ENCODE measurements at places on chromosomes 16 and 17. TPM values are rescaled to one million over a fixed set of nuclear protein-coding genes. Genes with fewer than 3 reads are reported as not detected.

CSF3 gene
- total RNA-seq, result not detected

DNAH17 gene
- 0.78 TPM for total RNA-seq

CPNE7 gene
- total RNA-seq, result 7.3 TPM

FBXW10 gene
- total RNA-seq, result not detected

CMIP gene
- 36.4 TPM for total RNA-seq

DNA sequence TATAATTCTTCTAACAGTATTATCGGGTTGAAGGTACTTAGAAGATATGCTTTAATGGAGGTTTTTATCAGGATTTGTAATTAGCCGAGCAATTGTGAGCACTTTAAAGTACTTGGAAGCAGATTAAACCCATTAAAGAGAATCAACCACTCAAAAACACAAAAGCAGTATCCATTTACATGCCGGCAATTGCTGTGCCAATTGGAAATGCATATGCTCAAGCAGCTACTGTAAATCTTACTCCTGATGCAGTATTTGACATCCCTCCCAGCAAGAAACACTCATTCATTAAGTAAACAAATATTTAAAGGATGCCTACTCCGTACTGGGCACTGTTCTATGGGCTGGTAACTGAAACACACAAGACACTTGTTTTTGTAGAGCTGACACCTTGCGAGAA, 11.4 kb upstream of the CCL1 start:
- H3K27me3 ChIP-seq, result no peaks in the 10 kb centered on the region
- DNase-seq, result no peak
- no peaks in the 10 kb centered on the region for H3K36me3 ChIP-seq

- no peaks in the 10 kb centered on the region for H3K4me1 ChIP-seq
- H3K27me3 ChIP-seq, result no peaks in the 10 kb centered on the region
- DNase-seq, result no peak
- H3K4me3 ChIP-seq, result no peak overlapping the region
- peaks cover 13% of the 10 kb centered on the region for H3K36me3 ChIP-seq
- H3K27ac ChIP-seq, result no peak overlapping the region
Observed at GRCh38 chr17:3032258-3033247, 30.9 kb downstream of the OR1D5 start.

GRCh38 chr17:31388770-31389656, 2.5 kb upstream of the RAB11FIP4 start:
- peaks cover 9% of the 10 kb centered on the region for H3K4me1 ChIP-seq
- peaks cover 8% of the 10 kb centered on the region for H3K27me3 ChIP-seq
- H3K27ac ChIP-seq, result no peak overlapping the region
- no peaks in the 10 kb centered on the region for H3K36me3 ChIP-seq
- no peak overlapping the region for H3K4me3 ChIP-seq

GRCh38 chr16:80158766-80159165, 382.0 kb upstream of the DYNLRB2 start:
- H3K4me1 ChIP-seq, result no peaks in the 10 kb centered on the region
- no peaks in the 10 kb centered on the region for H3K27me3 ChIP-seq
- H3K4me3 ChIP-seq, result no peak overlapping the region
- no peaks in the 10 kb centered on the region for H3K36me3 ChIP-seq
- no peak for DNase-seq

- H3K4me3 ChIP-seq, result no peak overlapping the region
- no peaks in the 10 kb centered on the region for H3K36me3 ChIP-seq
- no peaks in the 10 kb centered on the region for H3K4me1 ChIP-seq
- H3K27me3 ChIP-seq, result no peaks in the 10 kb centered on the region
- DNase-seq, result no peak
Observed at GRCh38 chr16:47278306-47278970, 134.7 kb upstream of the NETO2 start.

- no peaks in the 10 kb centered on the region for H3K36me3 ChIP-seq
- H3K4me1 ChIP-seq, result no peaks in the 10 kb centered on the region
- no peak overlapping the region for H3K27ac ChIP-seq
- H3K4me3 ChIP-seq, result no peak overlapping the region
- H3K27me3 ChIP-seq, result no peaks in the 10 kb centered on the region
Observed at GRCh38 chr16:7086822-7087616, 245.6 kb upstream of the RBFOX1 start.

DNA sequence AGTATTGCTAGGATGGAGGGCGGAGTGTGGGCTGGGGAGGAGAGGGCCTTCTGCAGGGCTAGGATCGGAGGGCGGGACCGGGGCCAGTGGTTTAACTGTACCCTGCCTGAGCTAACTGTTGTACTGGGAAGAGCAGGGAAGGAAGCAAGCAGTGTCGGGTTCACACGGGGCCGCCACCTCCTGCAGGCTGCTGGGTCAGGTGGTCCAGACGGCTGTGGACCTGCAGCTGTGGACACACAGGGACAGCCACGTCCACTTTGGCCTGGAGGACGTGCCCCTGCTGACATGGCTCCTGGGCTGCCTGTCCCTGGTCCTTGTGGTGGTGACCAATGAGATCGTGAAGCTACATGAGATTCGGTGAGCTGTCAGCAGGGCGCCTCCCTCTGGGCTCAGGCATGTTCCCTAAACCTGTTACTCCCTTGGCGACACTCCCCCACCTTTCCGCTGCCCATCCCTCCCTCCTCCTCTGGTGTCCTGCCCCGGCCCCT, 16.6 kb downstream of the CASKIN2 start:
- no peak overlapping the region for H3K4me3 ChIP-seq
- DNase-seq, result no peak
- no peak overlapping the region for H3K27ac ChIP-seq
- H3K27me3 ChIP-seq, result no peaks in the 10 kb centered on the region
- H3K4me1 ChIP-seq, result no peaks in the 10 kb centered on the region

- H3K4me3 ChIP-seq, result no peak overlapping the region
- H3K27me3 ChIP-seq, result peaks cover 6% of the 10 kb centered on the region
- H3K36me3 ChIP-seq, result no peaks in the 10 kb centered on the region
- H3K27ac ChIP-seq, result no peak overlapping the region
Observed at GRCh38 chr17:5788266-5788900, 204.1 kb upstream of the NLRP1 start.

GRCh38 chr16:73171901-73172240, 123.9 kb upstream of the ZFHX3 start:
- no peak overlapping the region for H3K4me3 ChIP-seq
- H3K36me3 ChIP-seq, result no peaks in the 10 kb centered on the region
- DNase-seq, result no peak
- H3K4me1 ChIP-seq, result no peaks in the 10 kb centered on the region
- no peaks in the 10 kb centered on the region for H3K27me3 ChIP-seq
- no peak overlapping the region for H3K27ac ChIP-seq

GRCh38 chr16:57264950-57265371, 19.5 kb downstream of the PLLP start:
- no peaks in the 10 kb centered on the region for H3K27me3 ChIP-seq
- H3K4me1 ChIP-seq, result peaks cover 50% of the 10 kb centered on the region
- no peak overlapping the region for H3K4me3 ChIP-seq
- no peak for DNase-seq

DNA sequence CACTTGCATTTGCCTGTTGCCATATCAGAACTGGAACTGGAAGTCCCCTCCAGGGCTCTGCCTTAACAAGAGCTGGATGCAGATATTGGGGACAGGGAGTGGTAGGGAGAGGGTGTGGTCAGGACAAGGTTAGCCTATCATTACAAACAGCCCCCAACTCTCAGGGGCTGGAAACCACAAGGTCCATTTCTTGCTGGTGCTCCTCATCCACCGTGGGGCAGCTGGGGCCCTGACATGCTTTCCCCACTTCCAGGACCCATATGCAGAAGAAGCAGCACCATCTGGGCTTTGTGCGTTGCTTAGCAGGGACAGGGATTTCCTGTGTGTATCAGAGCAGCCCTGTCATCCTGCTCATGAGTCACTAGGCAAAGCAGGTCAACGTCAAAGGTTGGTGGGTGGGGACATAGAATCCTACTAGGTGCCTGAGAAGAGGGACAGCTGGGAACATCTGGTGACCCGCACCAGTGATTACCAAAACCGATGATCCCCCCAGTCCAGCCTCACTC, 26.9 kb downstream of the RGS9 start:
- H3K36me3 ChIP-seq, result no peaks in the 10 kb centered on the region
- H3K27ac ChIP-seq, result no peak overlapping the region
- no peak overlapping the region for H3K4me3 ChIP-seq
- H3K27me3 ChIP-seq, result no peaks in the 10 kb centered on the region

DNA sequence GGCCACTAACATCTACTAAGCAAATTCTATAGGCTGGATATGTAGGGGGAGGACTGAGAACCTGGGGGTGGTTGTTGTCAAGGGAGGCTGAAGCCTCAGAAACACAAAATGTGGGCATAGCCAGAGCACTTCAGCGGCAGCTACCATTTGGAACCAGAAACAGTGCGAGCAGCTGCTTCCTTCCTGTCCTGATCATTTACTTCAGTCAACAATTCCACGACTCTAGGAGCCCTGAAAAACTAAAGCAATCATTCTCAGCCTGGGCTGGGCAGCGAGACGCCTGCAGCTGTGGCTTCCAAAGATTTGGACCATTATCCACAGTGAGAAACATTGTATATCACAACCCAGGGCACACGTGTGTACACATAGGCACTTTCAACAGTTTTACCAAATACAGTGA, 93.9 kb upstream of the WSCD1 start:
- H3K27me3 ChIP-seq, result no peaks in the 10 kb centered on the region
- no peak overlapping the region for H3K27ac ChIP-seq
- H3K4me1 ChIP-seq, result no peaks in the 10 kb centered on the region
- DNase-seq, result no peak
- H3K36me3 ChIP-seq, result no peaks in the 10 kb centered on the region

DNA sequence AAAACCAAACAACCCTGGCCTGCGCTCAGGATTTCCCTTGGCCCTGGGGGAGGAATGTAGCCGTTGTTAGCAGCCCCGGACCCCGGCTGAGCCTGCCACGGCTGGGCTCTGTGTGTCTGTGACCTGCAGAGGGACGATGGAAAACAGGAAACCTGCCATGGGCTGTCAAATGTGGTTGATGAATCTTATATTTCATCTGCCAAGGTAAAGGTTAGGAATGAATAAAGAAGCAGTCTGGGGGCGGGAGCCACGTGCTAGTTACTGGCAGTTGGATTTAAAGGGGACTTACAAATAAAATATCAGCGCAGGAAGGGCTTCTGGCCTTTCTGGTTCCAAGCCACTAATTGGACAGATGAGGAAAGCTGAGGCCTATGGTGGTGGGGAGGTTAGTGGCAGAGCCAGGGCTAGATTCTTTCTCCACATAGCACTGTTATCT, at the start of gene KRT23:
TSS of gene KRT23 (minus strand) at position 263 of the 436 bp plus-strand sequence. CDS start 1,043 bp downstream, outside the sequence.
- H3K4me1 ChIP-seq, result no peaks in the 10 kb centered on the region
- no peak within 1 kb of the TSS for H3K4me3 ChIP-seq
- H3K36me3 ChIP-seq, result no peaks in the 10 kb centered on the region
- H3K27ac ChIP-seq, result no peak within 1 kb of the TSS
- no peaks in the 10 kb centered on the region for H3K27me3 ChIP-seq
- DNase-seq, result no peak

DNA sequence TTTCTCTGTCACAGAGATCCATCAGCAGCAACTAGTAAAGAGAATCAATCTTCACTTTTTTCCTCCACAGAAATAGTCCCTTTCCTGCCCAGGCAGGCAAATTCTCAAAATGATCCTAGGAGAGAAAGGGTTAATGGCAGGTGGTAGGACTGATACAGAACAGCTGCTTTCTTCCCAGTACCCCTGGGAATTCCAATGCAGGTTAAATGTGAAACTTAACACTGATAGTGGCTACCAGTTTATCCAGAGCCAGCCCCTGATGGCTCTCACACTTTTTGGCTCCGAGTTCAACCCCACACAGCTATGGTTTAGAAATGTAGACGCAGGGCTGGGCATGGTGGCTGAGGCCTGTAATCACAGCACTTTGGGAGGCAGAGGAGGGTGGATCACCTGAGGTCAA, 22.2 kb downstream of the MARVELD3 start:
- DNase-seq, result no peak
- no peak overlapping the region for H3K27ac ChIP-seq
- no peaks in the 10 kb centered on the region for H3K27me3 ChIP-seq
- no peaks in the 10 kb centered on the region for H3K4me1 ChIP-seq
- no peak overlapping the region for H3K4me3 ChIP-seq

GRCh38 chr16:1776991-1777374, 4.0 kb upstream of the MRPS34 start:
- H3K36me3 ChIP-seq, result peaks cover 22% of the 10 kb centered on the region
- DNase-seq, result no peak
- no peak overlapping the region for H3K4me3 ChIP-seq
- no peaks in the 10 kb centered on the region for H3K27me3 ChIP-seq

- H3K27me3 ChIP-seq, result no peaks in the 10 kb centered on the region
- H3K4me1 ChIP-seq, result peaks cover 68% of the 10 kb centered on the region
- DNase-seq, result no peak
- H3K36me3 ChIP-seq, result peaks cover 36% of the 10 kb centered on the region
- H3K27ac ChIP-seq, result peak overlapping the region; percentile 82
- H3K4me3 ChIP-seq, result peak overlapping the region; percentile 89
Observed at GRCh38 chr17:39925282-39926134, 1.9 kb downstream of the ORMDL3 start.

DNA sequence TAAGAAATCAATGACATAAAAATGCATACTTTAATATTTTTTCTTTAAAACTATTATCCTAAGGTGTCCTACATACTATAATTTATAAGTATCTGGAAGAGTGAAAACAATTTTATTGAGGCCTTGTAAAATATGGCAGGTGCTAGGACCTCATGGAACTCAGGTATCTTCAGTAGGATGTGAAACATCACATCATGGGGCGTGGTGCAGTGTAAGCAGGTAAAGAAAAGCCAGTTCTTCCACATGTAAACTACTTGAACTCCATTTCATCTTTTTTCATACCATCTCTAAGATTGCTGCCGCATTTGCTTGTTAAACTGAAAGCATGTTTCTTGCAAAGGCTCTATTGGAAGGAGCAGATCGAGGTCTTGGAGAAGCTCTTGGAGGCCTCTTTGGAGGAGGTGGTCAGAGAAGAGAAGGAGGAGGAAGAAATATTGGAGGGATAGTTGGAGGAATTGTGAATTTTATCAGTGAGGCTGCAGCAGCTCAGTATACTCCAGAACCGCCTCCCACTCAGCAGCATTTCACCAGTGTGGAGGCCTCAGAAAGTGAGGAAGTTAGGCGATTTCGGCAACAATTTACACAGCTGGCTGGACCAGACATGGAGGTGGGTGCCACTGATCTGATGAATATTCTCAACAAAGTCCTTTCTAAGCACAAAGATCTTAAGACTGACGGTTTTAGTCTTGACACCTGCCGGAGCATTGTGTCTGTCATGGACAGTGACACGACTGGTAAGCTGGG, at the start of gene CAPNS2:
TSS of gene CAPNS2 (plus strand) at position 253 of the 744 bp plus-strand sequence. CDS start at position 326, 73 bp downstream.
- no peaks in the 10 kb centered on the region for H3K27me3 ChIP-seq
- H3K4me1 ChIP-seq, result no peaks in the 10 kb centered on the region
- no peak within 1 kb of the TSS for H3K27ac ChIP-seq
- H3K4me3 ChIP-seq, result no peak within 1 kb of the TSS
- H3K36me3 ChIP-seq, result no peaks in the 10 kb centered on the region

DNA sequence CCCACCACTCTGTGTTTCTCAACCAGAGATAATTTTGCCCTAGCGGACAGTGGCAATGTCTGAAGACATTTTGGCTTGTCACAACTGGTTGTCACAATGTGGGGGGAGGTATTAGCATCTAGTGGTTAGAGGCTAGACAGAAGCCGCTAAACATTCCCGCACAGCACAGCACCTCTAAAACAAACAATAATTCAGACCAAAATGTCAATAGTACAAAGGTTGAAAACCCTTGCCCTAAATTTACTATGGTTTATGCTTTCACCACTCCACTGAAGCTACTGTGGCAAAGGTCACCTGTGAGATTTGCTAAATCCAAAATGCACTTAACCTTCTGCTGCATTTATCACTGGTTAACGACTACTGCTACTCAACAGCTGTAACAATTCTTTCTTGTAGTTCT, 14.1 kb downstream of the NUP88 start:
- H3K27ac ChIP-seq, result no peak overlapping the region
- DNase-seq, result no peak
- no peaks in the 10 kb centered on the region for H3K27me3 ChIP-seq

Data from CD4-positive, alpha-beta memory T cell (primary cell).